ENCODE measurements at places on chromosomes 13 and 19.

GRCh38 chr19:51159656-51160055 lies 17.6 kb downstream of the SIGLEC7 start:
- no peak for DNase-seq

DNA sequence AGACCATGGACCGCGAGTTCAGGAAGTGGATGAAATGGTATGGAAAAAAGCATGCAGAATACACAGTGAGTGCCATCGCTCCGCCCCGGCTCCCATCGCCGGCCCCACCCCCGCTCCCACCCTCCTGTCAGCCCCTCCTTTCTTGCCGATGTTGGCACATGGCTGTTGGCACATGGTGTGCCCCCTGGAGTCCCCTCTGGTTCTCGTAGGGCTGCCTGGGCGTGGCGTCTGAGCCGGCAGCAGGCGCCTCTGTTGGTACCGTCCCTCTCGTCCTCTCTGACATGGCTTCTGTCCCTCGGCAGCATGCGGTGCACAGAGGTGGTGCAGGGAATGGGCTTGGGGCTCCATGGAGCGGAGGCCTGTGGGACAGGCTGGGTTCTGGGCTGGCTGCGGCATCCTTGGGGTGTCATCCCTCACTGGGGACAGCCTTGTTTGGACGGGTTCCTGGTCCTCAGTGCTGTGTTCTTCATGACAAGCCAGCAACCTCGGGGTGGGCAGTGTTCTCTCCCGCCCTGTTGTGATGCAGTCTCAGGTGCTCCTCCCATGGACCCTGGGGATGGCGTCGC lies 30.9 kb downstream of the DOT1L start:
- no peak for DNase-seq

- no peak for DNase-seq
Measured at GRCh38 chr19:9940778-9941177, 4.5 kb upstream of the OLFM2 start.

DNA sequence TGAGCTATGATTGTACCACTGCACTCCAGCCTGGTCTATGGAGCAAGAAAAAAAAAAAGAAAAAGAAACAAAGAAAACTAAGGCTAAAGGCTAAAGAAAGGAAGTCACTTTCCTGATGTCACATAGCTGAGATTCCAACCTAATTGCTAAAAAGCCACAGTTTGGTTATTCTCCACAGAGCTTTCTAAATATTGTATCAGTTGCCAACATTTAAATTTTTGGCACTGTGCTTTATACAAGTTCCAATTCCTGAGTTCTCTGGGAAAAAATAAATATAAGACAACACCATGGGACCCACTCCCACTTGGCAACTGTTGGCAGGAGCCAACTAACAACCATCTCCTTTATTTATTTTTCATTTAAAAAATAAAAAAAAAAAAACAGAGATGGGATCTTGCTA lies 11.2 kb upstream of the LYPD3 start:
- DNase-seq: no peak

DNA sequence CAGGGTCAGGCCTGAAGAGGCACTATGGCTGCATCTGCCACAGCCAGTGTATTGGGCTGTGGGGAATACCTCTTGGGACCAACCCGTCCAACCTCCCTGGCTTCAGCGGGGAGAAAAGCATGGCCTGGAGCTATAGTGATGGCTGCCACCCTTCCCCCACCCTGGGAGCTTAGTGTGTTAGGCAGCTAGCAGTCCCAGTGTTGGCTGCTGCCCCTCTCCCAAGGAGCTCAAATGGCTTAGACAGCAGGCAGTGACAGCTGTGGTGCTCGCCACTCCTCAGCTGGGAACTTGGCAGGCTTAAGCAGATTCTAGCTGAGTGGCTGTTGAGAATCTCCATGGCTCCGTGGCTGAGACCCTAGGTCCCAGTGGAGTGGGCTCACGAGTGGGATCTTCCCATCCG lies 19.7 kb downstream of the ACOD1 start:
- DNase-seq: no peak

GRCh38 chr13:109113427-109113826 lies 484.0 kb downstream of the MYO16 start:
- no peak for DNase-seq

DNA sequence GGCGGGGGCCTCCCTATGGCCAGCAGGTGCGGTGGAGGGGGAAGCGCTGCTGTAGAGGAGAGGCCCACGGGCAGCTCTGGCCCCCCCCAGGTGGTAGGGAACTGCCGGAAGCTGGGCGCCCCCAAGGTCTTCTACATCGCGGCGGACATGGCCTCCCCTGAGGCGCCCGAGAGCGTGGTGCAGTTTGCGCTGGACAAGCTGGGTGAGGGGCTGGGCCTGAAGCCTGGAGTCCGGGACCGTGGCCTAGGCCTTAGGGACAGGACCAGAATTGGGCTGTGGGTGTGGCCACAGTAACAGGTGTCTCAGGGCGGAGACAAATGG lies 3.8 kb upstream of the RPL36 start:
- no peak for DNase-seq

DNA sequence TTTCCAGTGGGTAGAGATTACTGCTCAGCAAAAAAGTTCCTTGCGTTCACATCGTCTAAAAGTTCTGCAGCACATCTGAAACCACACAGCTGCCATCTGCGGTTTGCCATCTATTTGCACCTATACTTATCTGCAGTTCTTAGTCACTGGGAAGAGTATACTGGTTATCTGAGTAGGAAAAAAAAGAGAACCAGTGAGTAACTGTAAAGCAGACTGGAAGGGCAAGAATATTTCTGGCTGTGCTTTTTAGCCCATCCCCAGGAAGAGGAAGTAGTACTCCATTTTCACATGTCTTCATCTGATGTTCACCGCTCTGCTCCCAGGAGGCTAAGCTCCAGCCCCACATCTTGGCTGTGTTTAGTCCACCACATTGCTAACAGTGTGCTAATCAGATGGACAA lies 35.6 kb downstream of the EFNB2 start:
- DNase-seq: no peak

DNA sequence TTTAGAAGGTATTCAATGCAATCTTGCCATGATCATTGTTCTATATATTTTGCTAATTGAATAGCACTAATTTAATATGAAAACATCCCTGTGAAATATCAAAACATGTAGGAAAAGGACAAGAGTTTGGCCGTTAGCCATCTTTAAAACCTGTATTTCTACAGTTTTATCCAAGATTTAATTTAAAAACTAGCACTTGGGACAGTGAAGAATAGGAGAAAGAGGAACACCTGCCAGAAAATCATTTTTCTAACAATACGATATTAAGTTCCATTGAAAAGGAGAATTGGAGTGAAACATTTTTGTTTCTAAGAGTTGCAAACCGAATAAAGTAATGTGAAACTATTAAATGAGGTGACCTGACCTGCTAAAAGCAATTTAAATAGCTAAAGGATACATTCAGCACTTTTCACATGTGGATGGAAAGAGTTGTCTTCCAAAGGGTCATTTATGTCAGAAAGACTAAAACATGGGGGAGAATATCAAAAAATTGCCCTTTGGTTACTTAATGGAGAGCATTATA lies 1673.6 kb upstream of the MIR17HG start:
- DNase-seq: no peak

DNA sequence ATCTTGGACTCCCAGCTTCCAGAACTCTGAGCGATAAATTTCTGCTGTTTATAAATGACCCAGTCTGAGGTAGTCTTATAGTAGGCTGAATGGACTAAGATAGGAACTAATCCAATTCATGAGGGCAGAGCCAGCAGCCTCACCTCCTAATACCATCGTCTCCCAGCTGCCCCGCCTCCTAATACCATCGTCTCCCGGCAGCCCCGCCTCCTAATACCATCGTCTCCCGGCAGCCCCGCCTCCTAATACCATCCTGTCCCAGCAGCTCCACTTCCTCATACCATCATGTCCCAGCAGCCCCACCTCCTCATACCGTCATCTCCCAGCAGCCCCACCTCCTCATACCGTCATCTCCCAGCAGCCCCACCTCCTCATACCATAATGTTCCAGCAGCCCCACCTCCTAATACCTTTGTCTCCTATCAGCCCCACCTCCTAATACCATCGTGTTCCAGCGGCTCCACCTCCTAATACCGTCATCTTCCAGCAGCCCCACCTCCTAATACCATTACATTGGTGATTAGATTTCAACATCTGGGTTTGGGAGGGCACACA lies 2.4 kb upstream of the ARGLU1 start:
- DNase-seq: no peak

GRCh38 chr19:1173159-1173844 lies 766 bp downstream of the SBNO2 start:
- no peak for DNase-seq

- DNase-seq: no peak
Measured at GRCh38 chr19:12202250-12202649, 39.4 kb downstream of the ZNF136 start.

Data from putamen (tissue), 1 donor.